ENCODE measurements at places on chromosomes 16 and 17.
A peak's percentile ranks its signal among the peaks of the same experiment; 100 is the strongest.

GRCh38 chr17:7988750-7989178 is 13.7 kb upstream of the GUCY2D start:
- peak; percentile 56 for DNase-seq

GRCh38 chr16:7849841-7850240 is 517.2 kb downstream of the RBFOX1 start:
- DNase-seq = no peak

DNA sequence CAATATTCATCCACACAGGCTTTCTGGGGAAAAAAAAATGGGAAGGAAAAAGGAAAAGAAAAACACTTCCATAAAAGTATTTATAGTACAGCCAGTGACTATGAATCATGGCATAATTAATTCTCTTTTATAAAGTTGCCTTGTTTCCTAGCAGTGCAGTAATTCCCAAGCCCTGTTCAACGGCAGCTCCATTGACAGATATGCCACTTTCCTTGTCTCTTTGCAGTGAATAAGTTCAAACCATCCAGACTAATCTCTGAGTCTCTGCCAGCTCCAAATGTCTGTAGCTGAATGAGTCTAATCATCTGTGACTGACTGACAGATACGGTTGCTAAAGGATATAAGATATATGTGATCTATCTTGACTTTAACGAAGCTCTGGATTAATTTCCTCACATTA is 52.9 kb upstream of the KCNJ16 start:
- no peak for DNase-seq

GRCh38 chr16:72590151-72590937 is 418.4 kb upstream of the PMFBP1 start:
- DNase-seq = no peak

GRCh38 chr17:2192367-2193057 is 111.1 kb downstream of the SMG6 start:
- DNase-seq = peak; percentile 32

All from stimulated activated CD4-positive, alpha-beta T cell treated with anti-CD3 and anti-CD28 coated beads, Interleukin-2, amount 100 ng/mL, for 4 hours (primary cell).